NCI-H1417 treated with DMSO at 0.1 percent for 48 hours (cell line): ENCODE measurements at places on chromosomes 2 and 18.

- no peak for DNase-seq
Observed at GRCh38 chr2:158984604-158985135, 16.2 kb downstream of the TANC1 start.

- no peak for DNase-seq
Observed at GRCh38 chr18:69631281-69631680, 230.6 kb downstream of the DOK6 start.

- DNase-seq, result no peak
Observed at GRCh38 chr2:85750587-85751575, 2.9 kb upstream of the ATOH8 start.

DNA sequence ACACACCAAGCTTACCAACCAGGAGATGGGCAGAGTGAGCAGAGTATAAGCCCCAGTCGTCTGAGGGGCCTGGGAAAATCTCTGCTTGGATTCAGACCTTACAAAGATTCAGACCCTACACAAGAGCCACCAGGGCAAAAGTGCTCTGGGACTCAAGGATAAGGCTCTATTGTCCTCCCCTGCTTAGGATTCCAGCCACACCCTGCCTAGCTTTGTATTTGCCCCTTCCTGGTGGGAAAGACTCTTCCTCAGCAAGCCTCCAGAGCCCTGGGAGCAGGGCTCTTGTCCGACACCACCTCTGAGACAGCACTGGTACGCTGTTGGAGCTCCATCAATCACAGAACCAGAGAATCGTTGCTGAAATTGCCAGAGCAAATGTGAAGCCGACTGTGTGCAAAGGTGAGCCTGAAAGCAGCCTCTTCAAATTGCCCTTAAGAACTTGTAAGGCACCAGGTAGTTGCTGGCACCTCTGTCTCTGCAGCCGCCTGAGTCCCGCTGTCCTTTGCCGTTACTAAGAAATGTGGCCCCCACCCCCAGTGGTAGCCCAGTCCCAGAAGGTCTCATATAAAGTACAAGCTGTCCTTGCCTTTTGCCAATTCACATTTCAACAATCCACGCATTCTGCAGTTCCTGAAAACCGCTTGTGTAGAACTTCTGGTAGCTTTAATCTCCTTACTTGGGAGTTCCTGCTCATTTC lies 148.7 kb downstream of the CTIF start:
- DNase-seq, result no peak

DNA sequence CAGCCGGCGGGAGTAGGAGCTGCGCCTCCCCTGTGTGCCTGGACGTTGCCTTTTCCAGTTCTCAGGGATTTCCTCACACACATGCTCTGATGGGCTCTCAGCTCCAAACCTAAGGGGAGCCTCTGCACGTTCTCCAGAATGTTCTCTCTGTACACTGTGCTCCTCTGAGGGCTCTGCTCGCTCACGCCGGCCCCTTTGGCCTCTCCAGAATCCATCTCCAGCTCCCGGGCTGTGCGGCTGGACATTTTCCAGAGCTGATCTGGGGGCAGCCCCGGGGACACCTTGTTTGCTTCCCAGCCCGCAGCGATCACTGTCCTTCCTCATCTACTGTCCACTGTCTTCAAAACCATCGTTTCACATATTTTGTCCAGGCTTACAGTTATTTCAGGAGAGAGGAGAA lies 245.4 kb upstream of the HDAC4 start:
- no peak for DNase-seq

DNA sequence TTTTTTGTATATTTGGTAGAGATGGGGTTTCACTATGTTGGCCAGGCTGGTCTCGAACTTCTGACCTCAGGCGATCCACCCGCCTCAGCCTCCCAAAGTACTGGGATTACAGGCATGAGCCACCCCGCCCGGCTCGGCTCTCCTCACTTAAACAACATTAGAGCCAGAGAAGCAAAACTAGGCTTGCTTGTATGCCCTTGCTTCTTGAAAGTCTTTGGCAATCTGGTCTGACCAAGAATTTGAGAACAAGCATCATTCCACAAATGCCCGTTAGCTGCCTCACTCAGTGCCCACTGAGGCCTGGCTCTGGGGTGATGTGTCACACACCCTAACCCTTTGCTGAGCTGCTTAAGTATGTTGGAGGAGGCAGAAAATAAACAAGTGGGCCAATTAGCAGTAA lies 33.5 kb downstream of the SOWAHC start:
- DNase-seq, result no peak

- DNase-seq, result no peak
Observed at GRCh38 chr2:168456521-168457189, 583 bp downstream of the CERS6 start.

DNA sequence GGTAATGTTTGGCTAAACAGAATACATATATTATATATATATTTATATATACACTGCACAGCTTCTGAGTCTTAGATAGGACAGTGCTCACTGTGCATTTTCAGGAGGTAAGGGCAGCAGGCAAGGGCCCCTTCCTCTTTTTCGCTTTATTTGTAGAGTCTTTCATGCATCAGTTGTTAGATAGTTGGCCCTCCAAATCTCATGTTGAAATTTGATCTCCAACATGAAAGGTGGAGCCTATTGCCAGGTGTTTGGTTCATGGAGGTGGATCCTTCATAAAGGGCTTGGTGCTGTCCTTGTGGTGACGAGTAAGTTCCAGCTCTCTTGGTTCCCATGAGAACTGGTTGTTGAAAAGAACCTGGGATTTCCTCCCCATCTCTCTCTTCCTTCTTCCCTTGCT lies 48.1 kb downstream of the TSN start:
- DNase-seq, result no peak
